ENCODE measurements at places on chromosomes 12 and 14.

DNA sequence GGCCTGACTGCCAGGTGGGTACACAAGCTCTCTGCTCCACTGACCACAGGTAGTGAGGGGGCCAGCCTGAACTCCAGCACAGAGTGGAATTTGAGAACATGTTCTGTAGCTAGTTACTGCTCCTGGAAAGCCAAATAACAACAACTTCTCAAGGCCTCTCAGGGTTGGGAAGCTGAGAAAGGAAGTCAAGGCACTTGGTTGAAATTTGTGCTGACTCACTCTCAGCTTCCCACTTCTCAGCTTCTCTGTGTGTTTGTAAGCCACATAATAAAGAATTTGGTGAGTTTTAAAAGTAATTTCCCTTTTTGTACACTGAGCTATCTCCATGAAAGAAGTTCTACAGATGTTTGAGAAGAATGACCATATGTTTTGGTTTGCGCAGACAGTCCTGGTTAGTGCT is 234.9 kb downstream of the KTN1 start:
- no peak for DNase-seq

DNA sequence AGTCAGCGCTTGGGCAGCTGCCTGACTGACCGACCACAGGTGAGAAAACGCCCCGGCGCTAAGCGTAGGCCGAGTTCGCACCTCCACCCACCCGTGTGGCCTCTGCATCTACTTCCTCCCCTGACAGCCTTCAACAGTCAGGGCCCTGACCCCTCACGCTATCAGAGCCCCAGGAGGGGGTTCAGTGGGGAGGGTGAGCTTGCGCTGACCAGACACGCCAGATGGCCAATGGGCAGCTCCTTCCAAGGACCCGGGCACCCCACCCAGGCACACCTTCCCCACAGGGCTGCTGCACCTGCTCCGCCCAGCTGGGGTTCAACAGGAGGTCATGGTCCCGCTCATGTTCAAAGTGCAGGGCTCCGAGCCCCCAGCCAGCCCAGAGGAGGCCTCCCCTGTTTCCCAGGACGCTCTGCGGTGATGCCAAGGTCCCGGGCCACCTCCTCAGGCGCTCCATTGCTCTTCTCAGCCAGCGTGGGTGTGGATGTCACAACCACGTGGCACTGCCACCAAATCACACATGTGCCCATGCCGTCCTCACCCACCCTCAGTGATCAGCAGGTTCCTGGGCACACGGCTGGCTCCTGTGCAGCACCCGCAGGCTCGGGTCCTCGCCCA is 48.7 kb upstream of the BCL11B start:
- DNase-seq, result no peak

DNA sequence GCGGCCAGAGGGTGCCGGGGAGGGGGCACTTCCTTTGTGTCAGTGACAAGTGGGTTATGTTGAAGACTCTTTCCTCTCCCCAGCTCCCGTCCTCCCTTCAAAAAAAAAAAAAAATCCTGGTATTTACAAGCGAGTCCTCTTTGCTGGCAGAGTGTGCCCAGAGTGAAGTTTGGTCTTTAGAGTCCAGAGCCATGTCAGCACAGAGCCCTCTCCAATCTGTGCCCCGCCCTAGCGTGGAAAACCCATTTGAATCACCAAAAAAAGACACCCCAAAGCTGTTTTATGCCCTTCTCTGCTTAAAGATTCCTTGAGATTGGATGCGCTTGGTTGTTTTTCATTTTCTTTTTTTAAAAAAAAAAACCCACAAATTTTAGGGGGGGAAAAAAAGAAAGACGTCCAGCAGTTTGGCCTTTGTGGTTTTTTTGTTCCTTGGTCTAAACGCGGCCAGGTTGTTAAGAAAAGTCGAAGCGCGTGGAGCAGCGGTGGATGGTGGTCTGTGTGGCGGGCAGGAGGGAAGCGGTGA is 3.3 kb downstream of the NKX2-1 start:
- DNase-seq, result no peak

GRCh38 chr14:93927800-93928145 is 629 bp downstream of the FAM181A start:
- no peak for DNase-seq

- DNase-seq, result no peak
Measured at GRCh38 chr12:18158774-18159557, 69.0 kb upstream of the RERGL start.

GRCh38 chr12:109378569-109378968 is 30.9 kb downstream of the MYO1H start:
- no peak for DNase-seq

DNA sequence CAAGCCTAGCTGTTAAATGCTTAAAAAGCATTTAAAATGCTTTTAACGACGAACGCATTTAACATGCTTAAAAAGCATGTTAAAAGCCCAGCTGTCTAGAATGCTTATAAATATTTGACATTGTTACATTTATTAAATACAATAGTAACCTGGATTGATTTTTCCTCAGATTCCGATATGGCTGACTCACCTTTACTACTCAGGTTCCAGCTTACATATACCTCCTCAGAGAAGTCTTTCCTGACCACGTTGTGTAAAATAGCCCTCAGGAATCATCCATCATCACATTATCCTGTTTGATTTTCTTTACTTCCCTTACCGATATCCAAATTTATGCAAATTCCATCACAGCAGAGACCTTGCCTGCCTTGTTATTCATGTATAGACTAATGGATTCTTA is 51.4 kb downstream of the SLC41A2 start:
- DNase-seq, result no peak

- DNase-seq, result peak; percentile 76
Measured at GRCh38 chr14:60721326-60722106, 2.6 kb downstream of the SIX4 start.

DNA sequence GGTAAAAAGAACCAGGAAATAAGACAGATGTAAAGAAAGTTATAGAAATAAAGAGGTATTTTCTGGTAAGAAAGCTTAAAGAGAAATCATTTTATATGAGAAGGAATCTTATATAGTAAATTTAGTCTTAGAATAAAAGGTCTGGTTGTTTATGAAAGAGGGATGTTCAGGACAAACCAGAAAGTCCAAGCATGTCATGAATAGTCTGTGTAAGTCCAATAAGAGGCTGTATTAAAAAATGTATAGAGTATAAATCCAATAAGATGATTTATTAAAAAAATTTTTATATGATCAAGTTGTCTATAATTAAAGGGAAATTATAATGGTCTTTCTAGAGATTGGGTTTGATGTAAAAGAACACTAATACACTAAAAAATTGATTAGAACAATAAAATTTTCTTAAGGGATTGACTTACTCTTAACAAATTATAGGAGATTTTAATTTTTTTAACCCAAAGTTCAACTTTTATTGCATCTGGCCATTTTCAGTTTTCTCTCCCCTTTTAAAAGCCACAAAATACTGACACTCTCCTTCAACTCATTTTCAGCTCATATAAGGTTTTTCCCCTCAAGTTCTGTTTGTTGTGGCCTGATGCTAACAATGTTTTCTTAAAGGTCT is 35.1 kb downstream of the ST8SIA1 start:
- DNase-seq, result no peak

GRCh38 chr12:52224151-52224550 is 8.9 kb upstream of the KRT7 start:
- no peak for DNase-seq

DNA sequence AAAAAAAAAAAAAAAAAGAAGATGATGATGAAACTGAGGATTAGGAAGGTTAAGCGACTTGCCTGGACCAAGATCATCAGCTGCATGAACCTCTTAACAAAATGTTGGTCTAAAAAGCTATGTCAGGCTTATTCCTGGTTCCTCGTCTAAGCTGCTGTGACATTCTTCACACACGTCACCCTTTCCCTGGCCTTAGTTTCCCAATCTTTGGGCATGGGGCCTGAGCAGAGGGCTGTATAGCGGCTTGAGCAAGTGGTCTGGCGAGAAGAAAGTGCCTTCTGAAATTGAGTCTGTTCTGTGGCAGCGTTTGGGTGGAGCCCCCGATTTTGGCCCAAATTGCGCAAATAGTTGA is 58.7 kb upstream of the CCND2 start:
- no peak for DNase-seq

DNA sequence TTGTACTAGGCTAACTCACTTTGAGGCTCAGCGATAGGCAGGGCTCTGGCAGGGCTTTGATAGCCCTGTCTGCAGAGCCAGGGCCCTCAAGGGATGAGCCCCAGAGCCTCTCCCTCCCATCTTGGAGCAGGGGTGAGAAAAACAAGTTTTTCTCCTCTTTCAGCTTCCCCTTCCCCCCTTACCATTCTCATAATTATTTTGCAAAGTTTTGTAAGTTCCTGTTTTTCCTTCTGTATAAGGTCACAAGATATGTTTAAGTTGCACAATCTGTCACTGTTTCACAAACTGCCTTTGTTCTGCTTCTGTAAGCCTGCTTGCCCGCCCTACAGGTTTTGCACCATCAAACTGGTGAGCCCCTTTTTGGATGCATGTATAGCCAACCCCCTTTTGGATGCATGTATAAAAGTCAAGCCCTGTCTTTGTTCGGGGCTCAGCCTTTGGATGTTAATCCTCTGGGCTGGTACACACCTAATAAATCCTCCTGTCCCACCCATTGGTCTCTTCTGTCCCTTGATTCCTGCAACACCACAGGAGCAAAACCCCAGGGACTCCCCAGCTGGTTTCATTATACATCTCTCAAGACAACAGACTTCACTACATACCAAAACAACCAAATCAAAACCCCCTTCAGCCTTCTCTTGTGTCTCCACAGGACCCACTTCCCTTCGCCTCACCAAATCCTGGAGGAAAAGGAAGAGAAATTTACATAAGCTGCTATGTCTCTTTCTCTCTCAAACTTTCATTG is 52.5 kb upstream of the RESF1 start:
- no peak for DNase-seq

DNA sequence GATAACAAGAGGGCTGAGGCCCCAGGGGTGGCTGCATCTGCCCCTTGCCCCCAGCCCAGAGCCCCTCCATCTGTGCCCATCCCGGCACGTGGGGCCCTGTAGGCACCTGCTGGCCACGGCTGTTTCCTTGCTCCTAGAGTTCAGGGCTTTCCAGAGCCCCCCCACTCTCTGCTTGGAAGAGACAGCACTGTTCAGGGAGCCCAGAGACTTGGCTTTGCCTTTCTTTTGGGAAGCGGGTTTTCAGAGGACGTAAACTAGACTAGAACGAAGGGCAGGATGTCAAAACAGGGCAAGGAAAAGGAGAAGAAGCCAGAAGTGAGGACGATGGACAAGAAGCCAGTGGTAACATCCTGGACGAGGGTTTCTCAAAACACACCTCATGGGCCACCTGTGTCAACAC is 163.3 kb upstream of the LHX5 start:
- DNase-seq, result no peak

DNA sequence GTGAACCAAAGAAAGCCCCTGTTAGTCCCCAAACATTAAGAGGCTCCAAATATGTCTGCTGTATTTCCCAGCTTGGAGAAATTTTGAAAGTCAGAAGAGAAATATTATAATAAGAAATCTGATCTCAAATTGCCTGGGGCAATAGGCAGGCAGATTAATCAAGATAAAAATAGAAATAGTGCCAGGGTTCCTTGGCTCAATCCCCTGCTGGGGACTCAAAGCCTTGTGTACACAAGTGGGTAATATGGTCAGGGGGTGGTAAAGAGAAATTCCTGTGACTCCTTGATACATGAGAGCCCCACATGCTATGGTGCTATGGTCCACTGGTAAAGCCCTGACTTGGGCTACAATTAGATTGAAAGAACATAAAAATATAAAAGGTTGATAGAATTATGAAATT is 41.3 kb upstream of the ARID2 start:
- DNase-seq, result no peak

- no peak for DNase-seq
Measured at GRCh38 chr14:39593377-39593776, 161.1 kb upstream of the FBXO33 start.

- no peak for DNase-seq
Measured at GRCh38 chr14:67987606-67988005, 168.0 kb downstream of the RAD51B start.

DNA sequence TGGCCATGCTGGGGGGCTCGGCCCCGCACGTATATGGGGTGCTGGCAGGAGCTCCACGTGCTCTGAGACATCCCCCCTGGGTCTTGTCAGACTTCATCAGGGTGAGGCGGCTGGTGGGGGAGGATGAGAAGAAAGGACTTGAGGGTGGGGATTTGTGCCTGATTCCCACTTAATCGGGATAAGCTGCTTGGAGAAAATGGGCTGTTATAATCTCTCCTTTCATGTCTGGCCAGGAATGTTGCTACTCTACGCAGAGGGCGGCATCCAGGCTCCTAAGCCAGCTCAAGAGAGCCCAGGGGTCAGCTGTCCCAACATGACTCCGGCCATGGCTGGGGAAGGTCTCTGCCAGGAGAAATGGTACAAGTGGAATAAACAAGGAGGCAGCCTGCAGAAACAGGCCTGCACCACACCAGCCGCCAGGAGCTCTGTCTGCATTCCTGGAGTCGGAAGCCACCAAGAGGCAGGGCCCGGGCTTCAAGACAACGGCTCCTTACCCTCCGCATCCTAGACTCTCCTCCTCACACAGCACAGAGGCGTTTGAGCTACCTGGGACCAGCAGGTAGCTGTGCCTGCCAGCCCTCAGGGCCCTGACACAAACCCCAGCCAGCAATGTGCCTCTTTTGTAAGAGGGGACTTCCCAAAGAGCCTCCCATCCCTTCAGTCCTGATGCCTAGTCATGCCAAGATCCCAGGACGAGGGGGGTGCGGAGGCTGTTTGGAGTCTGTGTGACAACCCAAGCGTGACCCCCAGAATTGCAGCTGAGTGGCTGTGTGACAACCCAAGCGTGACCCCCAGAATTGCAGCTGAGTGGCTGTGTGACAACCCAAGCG is 195.8 kb upstream of the DIO3 start:
- no peak for DNase-seq

DNA sequence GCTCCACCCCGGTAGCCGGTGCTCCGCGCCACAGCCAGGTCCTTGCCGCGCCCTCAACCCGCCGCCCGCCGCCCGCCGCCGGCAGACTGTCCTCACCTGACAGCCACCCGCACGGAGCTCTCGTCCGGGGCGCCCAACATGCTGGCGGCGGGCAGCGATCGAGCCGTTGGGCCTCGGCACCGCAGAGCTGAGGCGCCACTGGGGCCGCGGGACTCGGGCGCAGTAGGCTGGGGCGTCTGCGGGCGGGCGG is 164 bp downstream of the KIF21A start:
- no peak for DNase-seq

- no peak for DNase-seq
Measured at GRCh38 chr12:82665142-82665923, 21.4 kb upstream of the TMTC2 start.

All from Calu3 (cell line).